Stimulated activated CD8-positive, alpha-beta memory T cell treated with anti-CD3 and anti-CD28 coated beads, Interleukin-2, amount 100 ng/mL, for 48 hours (primary cell): ENCODE measurements at places on chromosomes 11 and 22.

- no peak for DNase-seq
Observed at GRCh38 chr11:30310623-30311022, 12.3 kb upstream of the ARL14EP start.

- DNase-seq = no peak
Observed at GRCh38 chr11:48116437-48117228, 100.0 kb upstream of the OR4B1 start.

- DNase-seq = no peak
Observed at GRCh38 chr22:28768701-28769393, 3.6 kb upstream of the CCDC117 start.

- DNase-seq = no peak
Observed at GRCh38 chr11:119145551-119145950, 3.3 kb upstream of the ABCG4 start.

- DNase-seq = no peak
Observed at GRCh38 chr11:61983419-61983818, 16.0 kb upstream of the FTH1 start.

DNA sequence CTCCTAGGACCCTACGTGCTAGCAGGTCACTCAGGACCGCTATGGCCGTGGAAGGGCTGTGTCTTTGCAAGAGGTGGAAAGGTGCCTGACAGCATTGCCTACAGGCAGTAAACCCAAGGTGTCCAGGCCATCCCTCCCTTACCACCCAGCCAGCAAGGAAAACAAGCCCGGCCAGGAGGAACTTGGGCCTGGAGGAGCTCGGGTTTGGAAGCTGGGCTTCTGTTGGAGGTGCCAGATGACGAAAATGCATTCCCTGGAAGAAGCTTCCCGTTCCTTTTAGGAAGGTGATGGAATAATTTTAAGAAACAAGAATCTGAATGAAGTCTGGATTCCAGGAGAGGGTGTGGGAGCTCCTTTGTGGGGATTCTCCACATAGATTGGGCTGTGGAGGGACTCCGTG is 23.6 kb downstream of the FBLN1 start:
- no peak for DNase-seq

DNA sequence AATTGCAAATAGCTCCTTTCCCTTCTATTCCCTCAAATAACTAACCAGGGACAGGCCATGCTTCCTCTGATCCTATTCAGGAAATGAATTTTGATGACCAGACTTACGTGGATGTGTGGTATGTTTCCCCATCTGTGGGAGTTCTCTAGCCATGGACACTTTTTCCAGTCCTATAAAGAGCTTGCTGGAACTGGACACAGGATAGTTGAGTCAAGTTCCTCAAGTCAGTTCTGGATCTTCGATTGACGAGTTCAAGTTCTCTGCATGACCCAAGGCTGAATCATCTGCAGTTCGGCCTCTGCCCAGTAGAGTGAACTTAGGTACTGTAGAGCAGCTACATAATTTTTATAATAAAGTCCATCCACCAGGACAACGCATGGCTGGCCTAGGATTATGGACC is 52.7 kb upstream of the CCND1 start:
- DNase-seq = no peak

- peak; percentile 58 for DNase-seq
Observed at GRCh38 chr11:27698872-27699241, 1.4 kb downstream of the BDNF start.

GRCh38 chr22:22031183-22031945 is 48.8 kb upstream of the TOP3B start:
- no peak for DNase-seq

DNA sequence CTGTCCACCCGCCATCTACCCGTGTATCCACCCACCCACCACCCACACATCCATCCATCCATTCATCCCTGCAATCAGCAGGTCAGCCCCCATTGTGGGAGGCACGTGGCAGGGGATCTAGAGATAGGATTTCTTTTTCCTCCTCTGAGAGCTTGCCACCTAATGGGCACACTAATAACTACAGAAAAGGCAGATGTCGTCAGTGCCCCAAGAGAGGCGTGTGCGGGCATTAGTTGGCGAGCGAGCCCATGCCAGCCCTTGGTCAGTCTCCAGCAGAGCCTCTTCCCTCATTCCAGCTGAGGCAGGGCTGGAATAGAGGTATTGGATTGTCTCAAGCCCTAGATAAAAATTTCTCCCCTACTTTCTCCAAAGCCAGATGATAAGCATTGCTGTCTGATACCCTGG is 9.7 kb downstream of the USP2 start:
- no peak for DNase-seq

- DNase-seq = no peak
Observed at GRCh38 chr11:17537261-17537660, 7.0 kb downstream of the USH1C start.

DNA sequence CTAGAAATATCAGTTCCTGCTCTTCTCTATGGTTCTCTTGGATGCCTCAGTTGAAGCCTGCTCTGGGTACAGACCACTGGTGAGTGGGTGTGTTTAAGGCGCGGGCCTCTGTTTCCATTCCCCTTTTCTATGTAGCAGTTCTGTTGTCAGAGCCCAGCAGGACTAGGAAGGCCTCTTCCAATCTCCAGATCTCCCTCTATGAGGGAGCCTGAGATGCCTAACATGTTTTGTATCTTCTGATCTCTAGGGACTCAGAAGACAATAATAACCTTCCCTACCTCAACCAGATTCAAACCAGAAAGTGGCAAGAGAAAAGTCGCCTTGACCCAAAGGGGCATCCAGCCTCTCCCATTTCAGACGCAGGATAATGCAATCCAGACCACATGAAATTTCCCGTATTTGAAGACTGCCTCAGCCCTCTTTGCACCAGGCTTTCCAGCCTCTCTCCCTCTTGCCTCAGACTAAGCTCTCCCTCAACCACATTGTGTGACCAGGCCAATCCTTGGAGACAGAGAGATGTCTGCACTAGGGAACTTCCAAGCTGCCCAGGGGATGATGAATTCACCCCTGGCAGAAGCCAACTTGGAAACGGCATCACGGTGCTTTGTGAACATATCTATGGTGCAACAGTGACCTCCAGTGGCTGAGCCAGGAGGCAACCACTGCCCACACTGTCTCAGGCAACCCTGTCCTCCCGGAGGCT is 150.1 kb upstream of the UBASH3B start:
- peak; percentile 33 for DNase-seq

- peak; percentile 22 for DNase-seq
Observed at GRCh38 chr22:41976070-41976901, 7.0 kb downstream of the SEPTIN3 start.

DNA sequence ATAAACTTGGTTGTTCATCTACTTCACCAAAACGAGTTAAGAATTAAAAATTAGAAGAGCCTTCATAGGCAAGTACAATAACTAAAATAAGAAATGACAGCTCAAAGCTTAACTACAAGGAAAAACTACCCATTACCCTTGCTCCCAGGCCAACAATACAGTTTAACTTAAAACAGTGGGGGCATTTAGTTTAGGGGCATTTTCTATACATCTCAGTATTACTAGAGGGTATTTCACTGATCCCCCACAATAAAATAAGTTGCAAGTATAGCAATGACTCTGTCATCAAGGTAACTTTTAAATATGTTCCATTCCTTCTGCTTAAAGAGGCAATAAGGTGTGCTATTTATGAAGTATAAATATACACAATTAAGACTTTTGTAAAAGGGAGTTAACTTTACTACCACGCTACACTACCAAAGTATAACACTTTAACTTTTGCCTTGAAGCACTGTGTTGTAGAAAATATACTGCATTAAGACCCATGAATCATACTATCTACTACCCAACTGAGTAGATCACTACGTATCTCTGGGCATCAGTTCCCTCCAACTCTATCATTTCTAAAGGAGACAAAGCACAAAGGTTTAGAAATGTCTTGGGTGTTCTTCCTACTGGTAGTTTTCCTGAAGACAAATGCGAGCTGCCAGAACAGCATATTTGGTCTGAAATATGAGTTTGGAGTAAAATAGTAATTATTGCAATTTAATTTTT is 29.8 kb downstream of the CHORDC1 start:
- DNase-seq = no peak

- no peak for DNase-seq
Observed at GRCh38 chr11:126124231-126124661, 61.6 kb upstream of the CDON start.

GRCh38 chr22:25650833-25651232 is 86.4 kb downstream of the GRK3 start:
- no peak for DNase-seq

GRCh38 chr11:101516546-101516945 is 67.3 kb downstream of the TRPC6 start:
- no peak for DNase-seq

- no peak for DNase-seq
Observed at GRCh38 chr11:112596324-112596723, 335.7 kb upstream of the PLET1 start.

- no peak for DNase-seq
Observed at GRCh38 chr11:1236316-1237127, 13.7 kb downstream of the MUC5B start.

DNA sequence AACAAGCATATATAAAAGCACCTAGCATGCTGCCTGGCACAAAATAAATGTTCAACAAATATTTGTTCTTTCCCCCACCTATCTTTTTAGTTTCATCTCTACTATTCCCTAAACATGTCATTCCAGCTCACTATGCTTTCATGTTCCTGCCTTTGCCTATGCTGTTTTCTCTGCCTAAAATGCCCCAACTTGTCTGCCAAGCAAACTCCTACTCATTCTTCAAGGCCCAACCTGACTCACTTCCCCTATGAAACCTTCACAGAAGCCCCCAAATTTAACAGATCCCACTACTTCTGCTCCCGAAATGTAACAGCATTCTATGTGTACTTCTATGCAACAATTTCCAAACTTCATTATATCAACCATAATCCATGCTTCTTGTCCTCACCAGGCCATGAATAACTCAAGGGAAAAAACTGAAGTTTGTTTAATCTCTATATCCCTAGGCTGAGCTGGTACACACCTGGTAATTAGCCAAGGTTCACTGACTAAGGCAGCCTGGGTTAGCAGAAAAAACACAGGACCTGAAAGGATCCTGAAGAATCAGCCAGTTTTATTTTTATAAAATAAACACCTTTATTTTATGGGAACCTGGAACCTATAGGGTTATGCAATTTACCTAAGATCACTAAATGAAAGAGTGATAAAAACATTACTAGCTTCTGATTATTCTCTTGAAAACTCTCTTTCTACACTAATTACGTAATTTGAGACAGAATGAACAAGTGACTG is 72.2 kb downstream of the PAK1 start:
- no peak for DNase-seq

- no peak for DNase-seq
Observed at GRCh38 chr11:106670069-106670468, 348.2 kb downstream of the GUCY1A2 start.

- no peak for DNase-seq
Observed at GRCh38 chr22:42608823-42609361, 5.8 kb downstream of the POLDIP3 start.

DNA sequence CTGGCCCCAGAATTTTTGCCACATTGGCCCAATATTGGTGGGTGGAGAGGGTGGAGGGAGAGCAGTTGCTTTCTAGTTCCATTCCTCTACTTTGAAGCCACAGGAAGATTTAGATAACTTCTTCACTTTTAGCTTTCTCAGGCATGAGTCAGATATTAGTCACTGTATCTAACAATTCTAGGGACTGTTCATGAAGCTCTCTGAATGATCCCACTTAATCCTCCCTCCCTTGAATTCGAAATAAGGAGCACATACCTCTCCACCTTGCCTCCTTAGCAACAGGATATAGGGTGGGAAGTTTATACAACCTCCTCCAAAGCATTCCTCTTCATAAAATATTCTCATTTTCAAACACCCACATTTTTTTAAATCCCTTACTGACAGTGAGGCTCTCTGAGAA is 13.5 kb downstream of the FSHB start:
- no peak for DNase-seq

GRCh38 chr11:124581817-124582216 is 12.0 kb downstream of the OR8A1 start:
- no peak for DNase-seq

DNA sequence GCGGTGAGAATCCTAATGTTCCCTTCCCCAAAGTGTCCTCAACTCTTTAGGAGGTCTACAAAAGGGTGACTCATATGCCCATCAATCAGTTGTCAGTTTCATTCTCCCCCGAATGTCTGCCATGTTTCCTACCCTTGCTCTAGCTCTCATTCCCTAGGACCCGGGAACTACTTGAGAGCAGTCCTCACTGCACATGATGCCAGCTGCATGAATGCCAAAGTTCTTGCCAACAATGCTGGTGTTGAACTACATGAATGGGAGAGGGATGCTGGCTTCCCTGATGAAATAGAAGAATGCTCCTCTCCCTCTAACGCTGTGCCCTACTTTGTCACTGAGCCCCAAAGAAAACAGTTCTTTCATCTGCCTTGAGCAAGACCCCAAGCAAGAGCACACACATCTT is 12.5 kb upstream of the FSHB start:
- no peak for DNase-seq

DNA sequence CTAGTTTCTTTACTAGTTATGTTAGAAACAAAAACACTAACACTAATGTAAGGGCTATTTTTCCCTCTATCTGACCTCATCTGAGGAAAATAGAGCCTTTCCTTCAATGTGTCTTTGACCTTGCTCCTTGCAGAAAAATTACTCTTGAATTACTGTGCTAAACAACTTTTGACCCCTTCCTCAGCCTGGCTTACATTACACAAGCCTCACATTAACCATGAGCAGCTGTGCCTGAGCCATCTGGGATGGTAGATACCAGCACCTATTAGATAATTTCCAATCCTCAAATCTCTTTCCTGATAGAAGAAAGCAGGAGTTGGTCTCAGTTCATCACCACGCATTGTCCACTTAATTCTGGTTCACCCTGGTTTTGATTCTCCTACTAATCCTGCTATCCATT is 134.4 kb upstream of the NCAM1 start:
- no peak for DNase-seq

- DNase-seq = no peak
Observed at GRCh38 chr11:103735497-103736032, 300.9 kb upstream of the DDI1 start.

- DNase-seq = no peak
Observed at GRCh38 chr11:132501356-132501755, 1030.9 kb downstream of the OPCML start.

DNA sequence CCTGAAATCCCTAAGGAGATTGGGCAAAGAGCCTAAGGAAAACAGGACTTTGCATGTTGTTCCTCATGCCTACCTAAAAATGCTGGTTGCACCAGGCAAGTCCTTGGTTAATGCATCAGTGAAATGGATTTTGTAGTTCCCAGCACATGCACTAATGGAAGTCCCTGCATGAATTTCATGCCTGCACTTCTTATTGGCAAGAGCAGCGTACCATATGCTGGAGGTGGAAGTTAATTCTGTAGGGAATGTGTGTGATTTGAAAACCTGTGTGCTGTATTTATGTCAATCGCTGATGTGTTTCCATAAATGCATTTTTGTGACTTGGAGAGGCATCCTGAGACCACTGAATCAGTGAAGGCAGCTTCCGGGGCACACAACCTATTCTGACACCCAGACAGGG is 140.3 kb upstream of the MTNR1B start:
- no peak for DNase-seq

GRCh38 chr11:46675288-46675851 is 25.0 kb downstream of the ARHGAP1 start:
- DNase-seq = no peak

- no peak for DNase-seq
Observed at GRCh38 chr11:41872426-41872825, 413.0 kb upstream of the LRRC4C start.

GRCh38 chr11:1120532-1121330 is 37.0 kb upstream of the MUC5AC start:
- no peak for DNase-seq
